ENCODE measurements at places on chromosomes 4 and X.

- DNase-seq = no peak
Observed at GRCh38 chrX:112851161-112851779, 10.6 kb upstream of the AMOT start.

- DNase-seq = no peak
Observed at GRCh38 chrX:54695816-54696487, 102.1 kb downstream of the ITIH6 start.

- no peak for DNase-seq
Observed at GRCh38 chr4:2828758-2829181, 14.9 kb upstream of the ADD1 start.

GRCh38 chr4:24880186-24880585 is 32.7 kb downstream of the CCDC149 start:
- no peak for DNase-seq

DNA sequence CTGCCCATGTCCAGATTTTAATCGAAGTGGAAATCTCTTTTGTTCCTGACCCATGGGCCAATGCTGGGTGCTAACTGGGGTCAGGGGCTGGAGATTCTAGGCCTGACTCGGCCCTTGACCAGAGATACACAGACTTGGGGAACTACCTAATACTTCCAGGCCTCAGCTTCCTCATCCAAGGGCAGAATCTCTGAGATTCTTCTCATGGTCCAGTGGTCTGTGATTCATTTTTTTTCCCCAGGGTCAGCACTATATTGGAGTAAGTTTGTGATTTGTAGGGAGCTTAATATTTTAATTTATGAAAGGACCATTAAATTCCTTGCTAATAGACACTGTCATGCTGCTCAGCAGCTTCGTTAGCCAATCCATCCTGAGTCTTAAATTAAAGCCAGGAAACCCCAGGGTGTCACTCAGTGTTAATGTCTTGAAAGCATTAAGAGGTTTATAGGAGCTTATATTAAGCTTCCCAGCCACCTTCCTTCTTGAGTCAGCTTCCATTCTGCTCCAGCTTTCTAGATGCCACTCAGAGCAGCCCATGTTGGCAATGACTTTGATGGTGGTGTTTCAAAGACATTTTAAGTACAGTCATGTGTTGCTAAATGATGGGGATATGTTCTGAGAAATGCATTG is 27.0 kb upstream of the PROM1 start:
- no peak for DNase-seq

DNA sequence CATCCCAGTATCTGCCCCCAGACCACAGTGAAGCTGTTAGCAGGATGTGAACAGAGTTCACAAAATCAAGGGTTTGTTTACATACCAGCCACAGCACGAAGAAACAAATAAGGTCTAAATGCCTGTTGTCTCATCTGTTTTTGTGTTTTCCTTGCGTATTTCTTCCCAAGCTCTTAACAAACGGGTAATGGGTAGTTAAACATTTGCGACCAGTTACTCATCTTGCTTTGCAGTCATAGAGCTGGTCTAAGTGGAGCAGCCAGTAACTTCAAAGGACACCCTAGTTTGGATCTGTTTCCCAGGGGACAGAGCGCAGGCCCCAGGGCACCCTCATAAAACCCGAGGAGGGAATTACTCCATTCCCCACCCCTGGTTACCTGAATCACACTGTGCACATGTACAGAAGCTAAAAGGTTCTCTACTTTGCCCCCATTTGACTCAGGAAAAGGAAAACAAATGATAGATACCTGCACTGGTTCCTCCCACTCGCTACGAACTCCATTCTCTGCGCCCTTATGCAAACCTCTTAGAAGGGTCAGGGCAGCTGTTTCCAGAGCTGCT is 68.8 kb downstream of the MAML3 start:
- no peak for DNase-seq

DNA sequence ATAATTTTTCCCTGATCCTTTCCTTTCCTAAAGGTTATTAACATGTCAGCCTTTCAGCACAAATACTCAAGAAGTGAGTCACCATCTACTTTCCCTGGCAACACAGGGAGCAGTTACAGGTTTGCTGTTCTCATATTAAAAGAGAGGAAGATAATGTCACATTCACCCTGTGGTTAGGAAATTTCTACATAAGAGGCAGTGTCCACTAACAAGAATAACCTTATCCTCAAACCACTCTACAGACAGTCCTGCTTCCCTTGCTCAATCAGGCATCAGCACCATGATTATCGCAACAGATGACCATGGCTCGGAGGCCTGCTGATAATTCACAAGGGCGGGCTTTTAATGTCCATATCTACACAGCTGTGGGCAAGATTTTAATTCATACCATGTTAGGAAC is 30.9 kb downstream of the RNF150 start:
- DNase-seq = no peak

DNA sequence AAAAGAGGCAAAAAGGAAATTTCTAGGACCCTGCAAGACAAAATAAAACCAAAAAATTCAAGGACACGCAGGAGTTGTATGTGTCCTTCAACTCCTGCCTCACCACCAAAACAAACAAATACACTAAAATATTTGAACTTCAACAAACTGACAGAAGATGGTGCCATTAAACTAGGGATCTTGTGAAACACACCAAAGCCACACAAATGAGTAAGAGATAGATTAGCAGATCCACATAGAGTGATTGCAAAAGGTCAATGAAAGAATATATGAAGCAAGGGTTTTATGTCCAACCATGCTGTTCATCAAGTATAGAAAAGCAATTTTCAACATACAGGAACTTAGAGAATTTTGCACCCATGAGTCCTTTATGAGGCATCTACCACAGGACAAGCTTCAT is 40.1 kb upstream of the SCML1 start:
- DNase-seq = no peak

- no peak for DNase-seq
Observed at GRCh38 chr4:19657856-19658255, 593.8 kb upstream of the SLIT2 start.

DNA sequence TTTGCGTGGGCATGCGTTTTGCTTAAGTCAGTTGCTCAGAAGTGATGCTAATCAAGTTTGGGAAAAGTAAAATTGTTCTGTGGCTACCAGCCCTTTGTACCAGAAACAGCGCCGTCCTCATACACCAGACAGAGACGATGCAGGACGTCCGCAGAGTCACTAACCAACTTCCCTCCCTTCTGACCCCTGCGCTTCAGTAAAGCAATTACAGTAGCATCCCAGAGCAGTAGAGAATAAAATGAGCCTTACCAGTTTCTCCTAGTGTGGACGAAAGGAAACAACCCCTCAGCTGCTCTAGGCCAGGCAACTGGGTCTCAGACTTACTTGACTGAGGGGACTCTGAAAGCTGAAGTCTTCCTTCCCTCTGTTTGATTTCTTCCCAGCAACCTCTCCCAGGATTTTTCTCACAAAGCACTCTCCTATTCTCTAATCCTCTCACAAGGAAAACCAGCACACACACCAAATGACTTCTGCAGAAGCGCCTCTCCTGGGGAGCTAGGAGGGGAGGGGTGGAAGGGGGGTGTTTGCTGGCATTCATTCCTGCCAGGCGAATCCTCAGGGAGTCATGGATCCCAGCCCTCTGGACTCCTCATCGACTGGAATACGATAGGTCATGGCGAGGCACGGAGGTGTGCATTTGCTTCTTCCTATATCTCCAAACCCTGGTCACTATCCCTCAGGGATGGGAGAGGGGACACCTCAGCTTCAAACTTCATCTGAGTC is 56.0 kb upstream of the MID1 start:
- no peak for DNase-seq

DNA sequence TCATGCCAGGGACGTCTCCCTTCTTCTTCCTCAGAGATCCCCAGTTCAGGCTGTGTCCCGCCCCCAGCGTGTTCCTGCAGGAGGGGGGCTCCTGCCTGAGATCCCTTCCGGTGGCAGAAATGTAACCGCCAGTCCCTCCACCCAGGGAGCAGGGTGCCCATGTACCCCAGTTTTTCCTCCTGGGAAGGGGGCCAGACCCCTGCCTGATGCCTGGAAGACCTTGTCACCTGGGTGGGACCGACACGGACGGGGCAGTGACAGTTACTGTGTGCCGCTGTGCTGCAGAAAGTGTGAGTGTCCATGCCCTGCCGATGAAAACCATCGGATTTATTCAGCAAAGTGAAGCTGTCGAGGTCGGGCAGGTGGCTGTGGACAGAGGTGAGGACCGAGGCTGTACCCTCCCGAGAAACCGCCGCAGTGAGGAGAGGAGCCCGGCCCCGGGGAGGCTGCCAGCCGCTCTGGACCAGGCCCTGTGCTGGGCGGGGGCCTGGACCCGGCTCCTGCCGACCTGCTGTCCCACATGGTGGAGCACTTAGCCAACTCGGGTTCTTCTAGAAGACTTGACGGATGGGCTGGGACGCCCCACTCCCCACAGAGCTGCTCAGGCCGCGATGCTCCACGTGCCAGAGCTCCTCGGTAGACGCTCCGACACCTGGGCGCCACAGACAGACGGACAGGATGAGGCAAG is 36.7 kb upstream of the HMX1 start:
- DNase-seq = no peak

GRCh38 chr4:84403656-84404055 is 95.4 kb downstream of the NKX6-1 start:
- no peak for DNase-seq

DNA sequence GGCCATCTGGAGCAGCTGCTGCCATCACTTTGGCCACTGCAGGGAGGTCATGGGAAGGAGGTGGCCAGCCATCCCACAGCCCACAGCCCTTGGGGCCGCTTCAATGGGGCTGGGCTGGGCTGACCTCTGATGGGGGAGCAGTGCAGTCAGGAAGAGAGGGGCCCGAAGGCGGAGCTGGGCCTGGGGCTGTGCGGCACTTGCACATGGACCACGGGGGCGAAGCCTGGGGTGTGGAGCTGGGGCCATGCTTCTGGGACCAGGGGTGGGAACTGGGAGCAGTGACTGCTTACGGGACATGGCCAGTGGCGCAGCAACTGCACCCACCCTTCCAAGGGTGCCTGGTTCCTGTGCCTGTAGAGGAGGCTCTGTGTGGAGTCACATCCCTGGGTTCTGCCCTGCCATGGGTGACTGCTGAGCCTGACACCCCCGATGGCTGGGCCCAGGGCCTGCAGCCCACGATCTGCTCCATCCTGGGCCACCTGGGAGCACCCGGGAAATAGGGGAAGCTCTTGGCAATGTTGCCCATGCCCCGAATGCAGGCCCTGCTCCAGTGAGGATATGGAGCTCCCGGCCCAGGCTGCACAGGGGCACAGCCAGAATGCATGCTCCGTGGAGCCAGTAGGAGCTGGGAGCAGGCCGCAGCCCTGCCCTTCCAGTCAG is 22.4 kb upstream of the SULT1B1 start:
- DNase-seq = no peak

DNA sequence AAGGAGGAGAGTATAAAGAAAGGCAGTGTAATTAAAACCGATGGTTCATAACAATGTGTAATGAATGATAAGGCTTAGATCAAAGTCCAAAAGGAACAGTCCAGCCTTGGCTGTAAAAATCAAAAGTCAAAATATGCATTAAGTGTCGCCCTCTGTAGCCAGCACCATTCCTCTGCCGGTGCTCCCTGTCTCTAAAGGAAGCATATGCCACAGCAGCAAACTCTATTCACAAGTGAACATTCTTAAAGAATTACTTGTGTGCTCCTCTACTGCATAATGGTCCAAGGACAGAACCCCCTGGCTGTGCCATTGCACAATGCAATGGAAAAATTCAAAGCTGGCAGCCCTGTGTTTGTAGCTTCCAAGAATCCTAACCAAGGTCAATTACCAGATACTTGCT is 16.3 kb upstream of the MBNL3 start:
- DNase-seq = no peak

GRCh38 chr4:102335616-102336015 is 9.7 kb downstream of the SLC39A8 start:
- DNase-seq = no peak

DNA sequence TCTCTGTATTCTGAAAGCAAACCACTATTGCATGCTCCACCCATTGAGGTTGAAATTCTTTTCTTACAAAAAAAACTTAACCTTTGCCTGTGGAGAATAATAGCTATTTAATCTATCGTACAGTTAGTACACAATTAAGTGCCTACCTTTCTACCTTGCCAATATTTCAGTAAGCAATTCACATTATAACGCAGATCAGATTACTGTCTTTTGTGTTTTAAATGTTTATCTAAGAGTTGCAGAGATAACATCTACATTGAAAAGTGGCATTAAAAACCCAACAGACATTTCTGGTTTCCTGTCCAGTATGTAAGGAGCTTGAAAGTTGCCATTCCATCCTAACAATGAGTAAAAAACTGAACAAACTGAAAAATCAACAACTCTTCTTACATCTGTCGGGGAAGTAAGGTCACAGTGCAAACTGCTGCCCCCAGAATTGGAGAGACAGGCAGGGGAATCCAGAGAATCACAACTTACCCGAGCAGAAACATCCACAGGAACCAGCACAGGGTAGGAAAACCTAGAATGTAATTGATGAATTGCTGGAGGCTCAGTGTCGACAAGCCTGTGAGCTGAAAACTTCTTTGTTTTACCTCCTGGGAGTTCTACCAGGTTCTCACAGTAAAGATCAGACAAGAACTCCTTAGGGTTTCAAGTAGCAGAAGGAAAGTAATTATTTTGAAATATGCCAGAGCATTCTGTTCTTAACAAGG is 27.3 kb upstream of the ACSL4 start:
- no peak for DNase-seq

GRCh38 chr4:19941434-19941833 is 310.3 kb upstream of the SLIT2 start:
- DNase-seq = no peak

DNA sequence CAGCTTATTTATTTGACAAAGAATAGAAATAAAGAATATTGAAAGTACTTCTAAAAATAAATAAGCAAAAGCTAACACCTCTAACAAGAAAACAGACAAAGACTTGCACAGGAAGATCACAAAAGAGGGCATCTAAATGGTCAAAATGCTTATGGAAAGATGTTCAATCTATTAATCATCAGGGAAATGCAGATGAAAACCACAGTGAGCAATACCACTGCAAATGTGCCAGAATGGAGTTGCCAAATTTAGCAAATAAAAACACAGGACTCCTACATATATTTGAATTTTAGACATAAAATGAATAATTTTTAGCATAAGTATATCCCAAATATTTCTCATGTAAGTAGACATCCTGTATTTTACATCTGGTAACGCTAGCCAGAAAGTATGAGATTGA is 56.1 kb upstream of the HPGD start:
- no peak for DNase-seq

- no peak for DNase-seq
Observed at GRCh38 chr4:142281999-142282398, 564.1 kb downstream of the INPP4B start.

- DNase-seq = no peak
Observed at GRCh38 chr4:15653864-15654592, 1.1 kb downstream of the FBXL5 start.

DNA sequence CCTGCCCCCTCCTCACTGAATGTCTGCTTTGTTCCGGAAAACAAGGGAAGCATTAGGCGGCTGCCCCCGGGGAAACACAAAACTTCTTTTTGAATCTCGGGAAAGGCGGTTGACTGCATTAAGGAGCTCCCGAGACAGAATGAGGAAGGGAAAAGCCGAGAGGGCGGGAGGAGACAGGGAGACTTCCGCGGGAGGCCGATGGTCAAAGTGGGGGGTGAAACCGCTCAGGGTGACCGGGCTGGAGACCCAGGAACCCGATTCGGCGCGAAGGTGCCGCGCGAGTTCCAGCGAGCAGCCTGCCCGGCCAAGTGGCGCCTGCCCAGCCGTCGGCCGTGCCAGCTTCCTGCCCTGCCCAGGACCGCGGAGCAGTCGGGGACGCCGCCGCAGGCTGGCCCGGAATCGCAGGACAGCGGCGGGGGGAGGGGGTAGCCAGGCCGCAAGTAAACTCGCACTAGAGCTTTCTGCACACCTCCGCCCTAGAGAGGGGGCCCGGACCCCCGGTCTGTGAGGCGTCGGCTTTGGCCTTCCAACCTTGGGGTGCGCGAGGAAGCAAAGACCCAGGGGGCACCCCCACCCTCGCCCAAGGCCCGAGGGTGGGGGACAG is 55.1 kb upstream of the BCOR start:
- DNase-seq = no peak

GRCh38 chr4:11496351-11496829 is 67.7 kb upstream of the HS3ST1 start:
- DNase-seq = no peak

Data from CD4-positive, alpha-beta T cell treated with Interleukin-6 at 100 ng/mL for 8 hours (primary cell).